Stimulated activated CD4-positive, alpha-beta T cell treated with anti-CD3 and anti-CD28 coated beads, Interleukin-4, amount 100 ng/mL, for 48 hours (primary cell): ENCODE measurements at places on chromosomes 4 and X.

GRCh38 chr4:182185491-182185890 lies 57.7 kb upstream of the TENM3 start:
- no peak for DNase-seq

GRCh38 chr4:118916691-118917289 lies 28.1 kb downstream of the SYNPO2 start:
- DNase-seq = no peak

GRCh38 chr4:182207830-182208396 lies 35.3 kb upstream of the TENM3 start:
- DNase-seq = no peak

DNA sequence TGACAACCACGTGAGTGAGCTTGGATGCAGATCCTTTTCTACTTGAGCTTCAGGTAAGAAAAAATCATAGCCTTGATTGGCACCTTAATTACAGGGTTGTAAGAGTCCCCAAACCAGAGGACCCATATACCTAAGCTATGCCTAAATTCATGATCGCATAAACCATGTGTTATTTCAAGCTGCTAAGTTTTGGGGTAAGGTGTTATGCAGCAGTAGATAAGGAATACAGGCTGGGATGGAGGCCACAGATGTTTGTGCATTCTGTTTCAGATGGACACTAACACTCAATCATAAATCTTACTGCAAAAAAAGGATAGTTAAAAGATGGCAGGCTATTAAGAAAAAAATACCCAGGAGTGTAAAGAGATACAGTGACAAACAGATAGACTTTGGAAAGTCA lies 112.3 kb downstream of the ASB9 start:
- DNase-seq = no peak

- no peak for DNase-seq
These were observed at the start of gene OR13H1 for GRCh38 chrX:131543774-131544173. Gene OR13H1 (plus strand): TSS chrX:131544074. CDS start chrX:131544074, 0 bp downstream.

DNA sequence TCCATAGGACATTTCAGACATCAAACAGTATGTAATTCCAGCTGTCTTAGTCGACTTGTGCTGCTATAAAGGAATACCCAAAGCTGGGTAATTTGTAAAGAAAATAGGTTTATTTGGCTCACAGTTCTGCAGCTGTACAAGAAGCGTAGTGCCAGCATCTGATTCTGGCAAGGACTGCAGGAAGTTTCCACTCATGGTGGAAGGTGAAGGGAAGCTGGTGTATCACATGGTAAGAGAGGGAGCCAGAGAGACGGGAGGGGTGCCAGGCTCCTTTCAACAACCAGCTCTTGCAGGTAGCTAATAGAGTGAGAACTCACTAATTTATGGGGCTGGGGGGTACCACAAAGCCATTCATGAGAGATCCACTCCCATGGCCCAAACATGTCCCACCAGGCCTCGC lies 253.0 kb upstream of the FGF13 start:
- DNase-seq = no peak

DNA sequence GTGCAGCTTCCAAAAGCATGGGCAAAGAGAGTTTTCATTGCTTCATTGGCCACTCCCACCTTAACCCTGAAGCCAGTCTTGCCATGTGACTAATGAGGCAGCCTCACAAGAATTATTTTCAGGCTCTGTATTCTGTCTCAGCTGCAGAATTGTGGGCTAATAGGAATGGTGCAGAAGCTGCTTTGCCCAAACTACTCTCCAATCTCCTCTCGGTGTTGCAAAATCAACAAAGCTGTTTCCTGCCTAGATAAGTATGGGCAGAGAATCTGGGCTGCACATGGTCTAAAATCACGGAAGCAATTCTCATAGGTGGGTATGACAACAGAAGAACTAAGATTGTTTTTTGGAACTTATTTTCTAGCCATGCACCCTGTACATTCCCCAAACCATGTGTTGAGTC lies 31.4 kb downstream of the PPP1R2C start:
- no peak for DNase-seq

DNA sequence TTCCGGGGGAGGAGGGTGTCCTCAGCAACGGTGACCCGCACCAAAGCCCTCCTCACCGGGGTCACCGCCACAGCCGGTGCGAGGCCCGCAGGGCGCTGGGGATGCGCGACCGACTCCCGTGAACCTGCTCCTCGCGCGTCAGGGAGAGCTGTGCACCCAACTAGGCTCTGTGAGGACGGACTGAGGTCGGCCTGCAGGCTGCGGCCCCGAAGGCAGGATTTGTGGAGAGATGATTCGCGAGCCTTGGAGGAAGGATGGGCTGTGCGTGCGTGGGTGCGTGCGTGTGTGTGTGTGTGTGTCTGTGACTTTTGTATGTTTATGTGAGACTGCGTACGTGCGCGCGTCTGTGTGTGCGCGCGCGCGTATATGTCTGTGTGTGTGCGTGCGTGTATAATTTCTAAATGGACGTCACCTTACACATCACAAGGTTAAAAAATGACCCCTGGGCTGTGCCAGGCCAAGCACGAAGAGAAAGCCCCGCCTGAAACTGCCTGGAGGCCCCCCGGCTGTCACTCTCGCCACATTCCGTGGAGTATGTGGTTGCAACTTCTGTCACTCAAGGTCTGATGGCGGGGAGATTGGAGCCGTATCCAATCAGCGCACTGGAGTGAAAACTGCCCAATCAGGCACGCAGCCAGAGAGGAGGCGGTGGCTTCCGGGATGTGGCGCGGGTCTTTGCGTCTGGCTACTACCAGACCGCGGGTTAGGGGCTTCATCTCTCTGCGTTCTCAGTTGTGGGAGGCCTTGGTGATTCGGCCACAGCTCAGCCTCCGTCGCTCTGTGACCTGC lies at the start of gene ZNF141:
Gene ZNF141 (plus strand): TSS at position 672 of the 789 bp plus-strand sequence. CDS start 170 bp downstream, outside the sequence.
- DNase-seq = peak; percentile 75

DNA sequence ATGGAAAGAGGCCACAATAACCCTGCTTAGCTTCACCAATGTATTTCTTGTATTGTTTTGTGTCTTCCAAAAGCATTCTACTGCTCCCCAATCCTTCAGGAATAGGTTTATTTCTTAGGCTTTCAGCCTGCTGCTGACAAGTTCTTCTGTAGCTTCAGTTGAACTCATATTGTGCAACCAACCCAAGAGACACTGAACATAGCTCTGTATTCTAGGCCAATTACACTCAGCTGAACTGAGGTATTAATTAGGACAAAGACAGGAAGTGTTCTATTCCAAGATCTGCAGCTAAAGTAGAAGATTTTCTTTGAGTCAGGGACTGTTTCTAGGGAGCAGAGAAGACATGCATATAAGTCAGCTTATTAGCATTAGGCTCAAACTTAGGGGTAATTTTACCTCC lies 151.8 kb downstream of the LHFPL1 start:
- no peak for DNase-seq

DNA sequence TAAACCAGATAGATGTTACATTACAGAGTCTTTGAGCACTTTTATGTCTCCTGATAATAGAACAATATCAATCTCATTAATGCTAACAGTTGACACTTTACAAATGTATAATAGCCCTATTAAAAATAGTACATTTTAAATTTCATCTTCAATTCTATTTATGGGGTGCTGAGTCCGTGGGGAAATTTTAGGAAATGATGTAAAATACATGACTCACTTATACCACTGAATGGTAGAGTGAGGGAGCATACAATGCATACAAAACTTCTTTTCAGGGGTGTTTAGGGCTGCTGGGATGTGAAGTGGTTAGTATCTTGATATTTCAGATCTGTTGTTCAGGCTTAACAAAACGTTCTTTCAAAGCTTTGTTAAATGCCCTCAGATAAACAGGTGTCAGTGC lies 696.2 kb downstream of the TRAM1L1 start:
- no peak for DNase-seq

GRCh38 chr4:17189401-17189720 lies 290.9 kb upstream of the LDB2 start:
- DNase-seq = no peak

GRCh38 chr4:98618680-98619079 lies 39.7 kb downstream of the TSPAN5 start:
- no peak for DNase-seq

DNA sequence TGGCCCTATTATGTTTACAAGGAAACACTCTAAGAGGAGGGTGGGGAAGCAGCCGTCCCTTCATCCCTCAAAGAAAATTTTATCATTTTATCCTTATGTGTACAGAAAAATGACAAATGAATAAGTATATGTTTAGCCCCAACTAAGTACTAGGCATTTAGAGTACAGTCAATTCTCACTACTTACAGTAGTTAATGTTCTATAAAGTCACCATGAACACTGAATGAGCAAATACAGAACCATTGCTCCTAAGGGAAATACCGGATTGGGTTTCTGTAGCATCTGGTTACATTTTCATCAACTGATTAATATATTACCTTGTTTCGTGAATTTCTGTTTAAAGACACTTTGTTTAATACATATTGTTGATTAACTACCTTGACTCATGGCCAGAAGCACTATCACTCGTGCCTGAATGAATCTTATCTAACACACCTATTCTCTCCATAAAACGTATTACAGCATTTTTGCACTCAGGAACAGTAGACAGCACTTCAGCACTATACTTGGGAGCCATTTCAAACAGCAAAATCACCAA lies 109.3 kb downstream of the ASB9 start:
- DNase-seq = no peak

DNA sequence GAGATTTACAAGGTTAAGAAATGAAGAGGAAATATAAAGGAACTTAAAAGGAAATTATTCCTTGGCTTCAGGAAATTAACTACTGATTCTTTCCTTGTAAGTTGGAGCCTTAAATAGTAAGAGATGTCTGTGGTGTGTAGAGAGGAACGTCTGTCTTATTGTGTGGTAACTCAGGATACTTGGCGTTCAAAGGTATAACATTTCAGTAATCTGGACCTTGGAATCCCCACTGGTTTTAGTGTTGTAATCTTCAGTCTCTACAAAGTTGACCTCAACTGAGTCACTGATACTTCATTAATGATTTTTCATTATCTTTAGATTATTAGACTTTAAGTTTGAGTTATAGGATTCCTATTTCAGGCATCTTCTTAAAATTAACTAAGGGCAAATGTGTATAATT lies 79.1 kb upstream of the LSM6 start:
- DNase-seq = no peak
